Activated CD8-positive, alpha-beta memory T cell treated with anti-CD3 and anti-CD28 coated beads for 24 hours (primary cell): ENCODE measurements at places on chromosomes 12 and 14.

DNA sequence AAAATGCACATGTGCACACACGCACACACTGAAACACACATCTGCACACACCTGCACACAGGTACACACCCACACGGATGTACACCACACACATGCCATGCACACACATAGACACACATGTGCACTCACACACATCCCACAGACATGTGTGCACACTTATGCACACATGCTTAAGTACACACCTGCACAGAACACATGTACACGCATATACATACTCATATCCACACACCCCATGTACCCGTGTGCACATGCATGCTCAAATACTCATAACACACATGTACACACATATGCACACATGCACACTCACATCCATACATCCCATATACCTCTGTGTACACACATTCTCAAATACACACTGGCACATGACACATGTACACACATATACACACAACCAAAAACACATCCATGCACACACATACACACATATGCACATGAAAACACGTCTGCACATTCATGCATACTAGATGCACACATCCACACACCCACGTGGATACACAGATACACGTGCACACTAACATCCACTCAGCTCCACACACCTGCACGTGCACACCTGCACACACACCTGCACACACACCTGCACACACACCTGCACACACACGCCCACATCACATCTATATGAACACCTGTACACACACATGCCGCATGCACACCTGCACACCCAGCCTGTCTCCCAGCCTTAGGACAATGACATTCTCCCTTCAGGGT is 336.7 kb downstream of the ADGRD1 start:
- DNase-seq = no peak

- DNase-seq = no peak
Measured at GRCh38 chr12:14710632-14711320, 14.4 kb upstream of the GUCY2C start.

GRCh38 chr12:56014205-56014604 is 6.6 kb upstream of the IKZF4 start:
- no peak for DNase-seq

GRCh38 chr12:119692997-119693396 is 25.1 kb downstream of the PRKAB1 start:
- DNase-seq = no peak

DNA sequence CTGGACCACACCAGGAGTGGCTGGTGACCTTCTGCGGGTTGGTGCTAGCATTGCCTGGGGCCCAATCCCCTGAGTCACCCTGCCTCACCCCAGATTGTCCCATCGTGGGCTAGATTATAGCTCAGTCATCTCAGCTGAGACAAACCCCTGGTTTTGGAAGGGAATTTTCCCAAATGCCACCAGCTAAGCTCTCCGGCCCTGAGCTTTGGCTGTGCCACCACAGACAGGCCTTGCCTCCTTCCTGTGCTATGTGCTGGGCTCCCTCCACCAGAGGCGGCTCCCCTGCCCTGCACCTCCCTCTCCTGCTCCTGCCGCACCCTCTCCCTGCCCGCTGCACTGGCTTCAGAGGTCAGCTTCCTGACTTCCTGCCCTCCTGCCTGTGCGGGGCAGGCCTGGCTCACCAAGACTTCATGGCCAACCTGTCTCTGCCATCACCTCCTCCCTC is 196.3 kb downstream of the TSPAN9 start:
- DNase-seq = no peak

DNA sequence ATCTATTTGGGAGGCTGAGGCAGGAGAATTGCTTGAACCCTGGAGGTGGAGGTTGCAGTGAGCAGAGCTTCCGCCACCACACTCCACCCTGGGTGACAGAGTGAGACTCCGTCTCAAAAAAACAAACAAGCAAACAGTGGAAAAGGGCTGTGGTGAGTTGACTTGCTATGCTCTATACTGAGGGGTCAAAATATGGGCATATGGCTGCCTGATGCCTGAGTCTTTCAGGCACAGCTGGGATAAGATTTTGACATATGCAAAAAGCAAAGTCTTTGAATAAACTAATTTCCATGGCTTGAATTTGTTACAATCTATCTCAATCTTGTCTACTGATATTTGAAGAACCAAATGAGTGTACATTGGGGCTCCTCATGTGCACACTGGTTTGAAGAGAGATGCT is 40.4 kb upstream of the BICD1 start:
- no peak for DNase-seq

DNA sequence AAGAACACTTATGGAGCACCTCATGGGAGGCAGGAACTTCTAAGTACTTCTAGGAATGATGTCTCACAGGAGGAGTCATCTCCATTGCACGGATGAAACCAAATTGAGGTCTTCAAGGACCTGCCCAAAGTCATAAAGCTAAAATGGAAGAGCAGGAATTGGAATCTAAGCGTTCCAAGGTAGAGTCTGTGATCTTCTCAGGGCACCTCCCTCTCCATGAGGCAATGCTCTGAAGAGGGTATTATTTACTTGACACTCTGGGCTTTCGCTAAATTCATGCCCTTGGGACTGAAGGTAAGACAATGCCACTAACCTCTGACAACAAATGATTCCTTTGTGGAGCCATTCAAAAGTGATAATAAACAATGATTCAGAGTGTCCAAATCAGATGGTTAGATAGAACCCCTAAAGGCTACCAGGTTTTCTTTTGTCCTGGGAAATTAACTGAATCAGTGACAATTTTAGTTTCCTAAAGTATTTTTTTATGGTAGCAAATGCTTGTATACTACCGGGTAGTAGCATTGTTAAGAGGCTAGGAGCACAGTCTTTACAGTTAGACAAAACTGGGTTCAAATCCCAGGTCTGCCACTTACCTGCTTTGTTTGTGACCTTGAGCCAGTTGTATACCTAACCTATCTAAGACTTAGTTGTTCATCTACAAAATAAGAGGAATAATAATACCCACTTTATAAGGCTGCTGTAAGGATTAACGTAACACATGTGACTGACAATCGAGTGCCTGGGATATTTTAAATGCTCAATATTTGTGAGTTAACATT is 12.3 kb downstream of the HMGA2 start:
- no peak for DNase-seq

- DNase-seq = no peak
Measured at GRCh38 chr12:54590978-54591591, 2.6 kb upstream of the PPP1R1A start.

DNA sequence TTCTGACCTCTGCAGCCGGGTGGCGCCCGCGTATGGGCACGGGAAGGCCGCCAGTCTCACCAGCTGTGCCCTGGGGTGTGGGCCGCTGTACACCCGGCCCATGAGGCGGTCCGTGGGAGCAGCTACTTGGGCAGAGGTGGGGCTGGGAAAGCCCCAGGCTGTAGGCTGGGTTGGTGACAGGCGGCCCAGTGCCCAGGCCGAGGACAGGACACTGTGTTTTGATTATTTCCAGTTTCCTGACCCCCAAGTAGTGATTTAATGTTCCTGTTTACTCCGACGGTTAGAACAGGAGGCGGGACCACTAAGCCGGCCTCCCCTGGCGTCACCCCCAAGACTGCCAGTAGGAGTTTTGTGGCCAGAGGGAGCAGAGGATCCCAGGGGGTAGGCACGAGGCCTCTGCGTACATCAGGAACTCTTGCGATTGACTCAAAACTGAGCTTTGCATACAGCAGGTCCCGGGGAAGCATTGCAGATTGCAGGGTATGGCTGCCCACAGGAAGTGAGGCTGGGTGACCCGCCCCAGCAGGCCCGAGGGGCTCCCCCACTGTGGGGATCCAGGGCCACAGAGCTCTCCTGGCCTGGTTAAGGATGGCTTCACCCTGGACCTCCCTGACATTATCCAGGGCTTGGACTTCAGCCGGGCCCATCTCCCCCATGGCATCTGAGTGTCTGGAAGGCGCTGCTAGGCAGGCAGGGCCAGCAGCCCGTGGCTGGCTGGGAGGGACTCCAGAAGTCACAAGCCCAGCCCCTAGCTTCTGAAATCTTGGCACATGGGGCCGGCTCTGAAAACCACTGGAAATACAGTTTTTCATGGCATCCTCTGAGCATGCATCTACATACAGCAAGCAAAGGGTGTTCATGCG is 42.5 kb upstream of the DIO3 start:
- no peak for DNase-seq

DNA sequence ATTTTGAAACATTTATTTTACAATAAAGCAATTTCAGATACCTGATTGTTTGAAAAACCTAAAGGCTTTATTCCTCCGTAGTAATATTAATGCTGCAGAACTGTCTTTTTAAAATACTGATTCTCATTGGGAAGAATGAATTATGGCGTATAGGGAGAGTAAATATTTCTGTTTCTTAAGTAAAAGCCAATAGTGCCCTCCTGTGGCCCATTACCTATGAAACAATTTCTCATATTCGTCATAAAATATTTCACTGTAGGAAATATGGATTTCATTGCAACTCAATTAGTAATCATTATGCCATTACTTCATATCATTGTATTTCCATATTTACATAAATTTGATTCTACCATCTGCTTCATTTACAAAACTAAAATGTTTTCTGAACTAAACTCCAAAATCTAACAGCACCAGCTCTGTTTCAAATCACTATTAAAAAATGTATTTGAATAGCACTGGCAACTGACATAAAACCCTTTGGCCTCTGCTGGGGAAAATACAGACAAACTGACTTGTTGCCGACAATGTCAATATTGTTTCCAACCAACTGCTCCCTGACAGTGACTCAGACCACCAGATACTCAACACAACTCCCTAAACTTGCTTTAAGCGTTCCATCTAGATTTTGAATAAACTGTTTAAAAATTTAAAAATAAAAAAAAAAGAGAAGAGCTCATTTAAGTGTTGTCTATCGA is 290.3 kb downstream of the NAV3 start:
- no peak for DNase-seq

DNA sequence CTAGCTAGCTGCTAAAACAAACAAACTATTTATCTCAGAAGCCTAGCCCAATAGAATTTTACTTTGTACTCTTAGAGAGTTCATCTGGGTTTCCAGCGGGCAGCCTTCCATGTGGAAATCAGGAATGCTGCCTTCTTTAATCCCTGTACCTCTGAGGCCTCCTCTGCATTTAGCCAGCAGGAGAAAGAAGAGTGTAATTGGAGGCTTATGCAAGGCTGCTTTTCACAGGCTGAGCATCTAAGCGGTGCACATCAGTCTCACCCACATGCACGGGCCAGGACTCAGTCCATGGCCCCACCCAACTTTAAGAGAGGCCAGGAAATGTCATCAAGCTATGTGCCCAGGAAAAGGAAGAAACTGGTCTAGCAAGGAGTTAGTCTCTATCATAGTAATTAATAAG is 14.0 kb upstream of the PTGDR start:
- DNase-seq = no peak

DNA sequence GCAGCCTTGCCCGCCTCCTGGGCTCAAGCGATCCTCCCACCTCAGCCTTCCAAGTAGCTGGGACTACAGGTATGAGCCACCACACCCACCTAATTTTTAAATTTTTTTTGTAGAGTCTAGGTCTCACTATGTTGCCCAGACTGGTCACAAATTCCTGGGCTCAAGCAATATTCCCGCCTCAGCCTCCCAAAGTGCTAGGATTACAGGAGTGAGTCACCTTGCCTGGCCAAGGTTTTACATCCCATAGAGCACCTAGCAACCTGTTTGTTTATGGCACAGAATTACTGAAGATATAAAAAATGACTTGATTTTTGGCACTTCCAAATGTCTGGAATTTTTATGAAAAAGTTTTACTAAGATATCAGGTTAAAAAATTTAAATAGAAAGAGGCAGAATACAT is 16.5 kb downstream of the MYO1A start:
- no peak for DNase-seq

DNA sequence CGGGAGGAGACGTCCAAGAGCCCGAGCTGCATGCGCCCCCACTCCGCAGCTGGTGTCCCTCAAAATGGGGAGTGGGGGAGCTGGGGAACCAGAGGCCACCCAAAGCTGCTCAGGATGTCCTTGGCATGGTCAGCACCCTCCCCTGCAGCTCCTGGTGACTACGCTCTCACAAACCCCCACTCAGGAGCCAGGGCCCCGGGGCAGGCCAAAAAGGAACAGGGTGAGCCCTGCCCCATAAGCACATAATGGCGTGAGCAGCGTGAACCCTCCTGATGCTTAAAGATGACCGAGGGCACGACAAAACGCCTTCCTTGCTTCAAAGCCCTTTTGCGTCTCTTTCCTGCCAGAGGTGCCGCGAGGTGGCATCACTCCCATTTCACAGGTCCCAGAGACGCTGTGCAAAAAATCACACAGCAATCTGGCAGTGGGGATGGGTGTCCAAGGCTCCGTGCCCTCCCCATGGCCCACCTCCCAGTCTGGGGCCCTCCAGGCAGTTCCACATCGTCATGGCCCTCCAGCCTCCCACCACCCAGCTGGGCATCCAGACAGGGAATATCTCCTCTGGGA is 13.5 kb downstream of the NCOR2 start:
- no peak for DNase-seq

- DNase-seq = peak; percentile 60
Measured at GRCh38 chr14:98932431-98933325, 339.3 kb downstream of the BCL11B start.

GRCh38 chr12:6936636-6937480 is 6.8 kb upstream of the RNU7-1 start:
- DNase-seq = peak; percentile 85

GRCh38 chr12:103571286-103571685 is 15.8 kb upstream of the STAB2 start:
- DNase-seq = no peak

DNA sequence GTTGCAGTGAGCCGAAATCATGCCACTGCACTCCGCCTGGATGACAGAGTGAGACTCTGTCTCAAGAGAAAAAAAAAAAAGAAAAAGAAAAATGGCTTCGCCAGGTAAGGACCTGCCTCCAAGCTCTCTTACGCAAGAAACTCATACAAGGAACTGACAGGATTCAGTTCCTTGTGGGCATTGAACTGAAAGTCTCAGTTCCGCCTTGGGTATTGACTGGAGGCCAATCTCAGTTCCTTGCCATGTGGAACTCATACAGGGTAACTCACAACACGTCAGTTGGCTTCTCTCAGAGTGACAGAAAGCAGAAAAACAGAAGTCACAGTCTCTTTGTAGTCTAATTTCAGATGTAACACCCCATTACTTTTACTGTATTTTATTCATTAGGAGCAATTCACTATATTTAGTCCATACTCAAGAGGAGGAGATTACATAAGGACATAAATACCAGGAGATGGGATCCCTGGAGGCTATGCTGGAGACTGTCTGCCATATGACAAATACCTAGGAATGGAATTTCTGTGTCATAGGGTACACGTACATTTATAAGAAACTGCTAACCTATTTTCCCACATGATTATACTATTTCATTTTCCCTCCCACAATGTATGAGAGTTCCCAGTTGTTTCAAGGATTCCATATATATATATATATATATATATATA is 11.4 kb upstream of the NOPCHAP1 start:
- DNase-seq = no peak

DNA sequence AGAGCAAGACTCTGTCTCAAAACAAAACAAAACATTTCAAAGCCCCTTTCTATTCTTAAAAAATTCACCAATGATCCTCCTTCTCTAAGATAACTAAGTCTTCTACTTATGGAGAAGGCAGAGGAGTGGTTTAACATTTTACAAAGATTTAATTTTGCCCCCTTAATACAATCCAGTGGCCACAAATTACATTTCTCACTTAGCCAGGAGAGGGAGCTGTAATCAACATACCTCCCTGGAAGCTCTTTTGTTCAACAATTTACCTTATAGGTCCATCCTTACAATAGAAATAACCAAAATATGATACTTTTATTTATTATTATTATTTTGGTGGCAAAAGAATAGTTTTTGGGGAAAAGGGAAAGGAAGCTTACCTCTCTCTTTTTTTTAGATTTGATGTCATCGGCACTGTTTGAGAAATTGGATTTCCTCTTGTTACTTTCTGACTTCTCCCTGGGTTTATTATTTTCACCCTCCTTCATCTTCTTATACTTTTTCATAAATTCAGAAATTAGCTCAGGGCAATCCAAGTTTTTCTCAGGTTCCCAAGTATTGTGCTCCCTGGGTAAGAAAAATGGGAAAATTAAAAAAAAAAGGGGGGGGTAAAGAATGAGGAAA is 28.1 kb downstream of the CBX5 start:
- DNase-seq = no peak
